T-helper 1 cell (primary cell): ENCODE measurements at places on chromosomes 3 and 15.

GRCh38 chr3:107674371-107674770 is 151.6 kb downstream of the BBX start:
- DNase-seq: no peak

DNA sequence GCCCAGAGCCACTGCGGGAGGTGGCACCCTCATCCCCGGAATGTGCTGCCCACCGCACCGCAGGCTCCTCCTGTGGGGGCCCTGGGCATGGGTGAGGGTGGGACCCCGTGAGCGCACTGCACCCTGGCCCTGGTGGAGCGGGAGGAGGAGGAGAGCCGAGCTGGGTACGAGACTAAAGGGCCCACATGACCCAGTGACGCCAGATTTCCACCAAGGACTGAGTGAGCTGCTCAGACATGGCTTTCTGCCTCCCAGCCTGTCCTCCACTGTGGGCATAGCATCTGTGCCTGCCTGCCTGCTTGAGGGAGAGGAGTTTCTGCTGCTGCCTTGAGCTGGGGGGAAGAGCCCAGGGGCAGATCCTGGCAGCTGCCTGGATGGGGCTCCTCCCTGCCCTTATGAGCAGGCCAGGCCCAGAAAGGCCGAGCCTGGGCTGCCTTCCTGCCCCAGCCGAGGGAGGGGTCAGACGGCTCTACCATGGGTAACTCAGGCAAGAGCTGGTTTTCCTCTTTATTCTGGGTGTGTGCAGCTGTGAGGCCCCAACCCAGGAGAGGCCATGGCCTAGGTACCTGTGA is 88.4 kb downstream of the VGLL4 start:
- DNase-seq: no peak

DNA sequence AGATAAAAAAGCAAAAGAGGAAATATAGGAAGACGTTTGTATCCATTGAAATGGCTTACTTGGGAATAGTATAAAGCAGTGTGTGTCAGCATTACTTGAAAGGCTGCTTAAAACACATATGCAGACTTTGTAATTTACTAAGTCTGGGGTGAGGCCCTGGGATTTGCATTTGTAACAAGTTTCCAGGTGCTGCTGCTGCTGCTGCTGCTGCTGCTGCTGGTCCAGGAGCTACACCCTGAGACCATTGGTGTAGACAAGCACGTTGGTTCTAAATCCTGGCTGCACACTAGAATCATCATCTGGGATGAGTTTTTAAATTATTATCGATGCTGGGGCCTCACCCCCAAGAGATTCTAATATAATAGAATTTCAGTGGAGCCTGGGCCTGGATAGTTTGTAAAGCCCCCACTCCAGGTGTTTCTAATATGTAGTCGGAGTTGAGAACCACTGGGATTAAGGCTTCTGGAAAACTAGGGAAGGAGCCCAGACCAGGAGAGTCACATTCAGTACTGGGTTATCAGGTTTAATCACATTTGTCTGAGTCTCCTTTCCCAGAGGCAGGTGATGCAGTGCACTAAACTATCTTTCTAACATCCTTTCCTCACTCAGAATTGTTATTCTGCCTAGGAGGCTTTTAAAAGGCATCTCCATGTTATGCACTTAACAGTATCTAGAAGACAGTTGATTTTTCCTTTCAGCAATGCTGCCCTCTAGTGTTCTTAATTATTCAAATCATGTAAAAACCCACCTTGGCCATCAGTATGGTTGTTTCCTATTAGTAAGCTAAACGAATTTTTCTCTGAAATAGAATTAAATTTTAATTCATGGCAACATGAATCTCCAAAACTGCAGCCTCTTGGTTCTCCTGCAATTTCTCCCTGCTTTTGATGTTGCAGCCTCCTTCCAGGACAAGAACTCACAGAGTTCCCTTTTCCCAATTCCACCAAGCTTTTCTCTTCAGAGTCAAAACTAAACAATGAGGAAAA is 45.4 kb downstream of the SSR3 start:
- DNase-seq: peak; percentile 68

- no peak for DNase-seq
Observed at GRCh38 chr3:125110016-125110875, 54.4 kb upstream of the HEG1 start.

DNA sequence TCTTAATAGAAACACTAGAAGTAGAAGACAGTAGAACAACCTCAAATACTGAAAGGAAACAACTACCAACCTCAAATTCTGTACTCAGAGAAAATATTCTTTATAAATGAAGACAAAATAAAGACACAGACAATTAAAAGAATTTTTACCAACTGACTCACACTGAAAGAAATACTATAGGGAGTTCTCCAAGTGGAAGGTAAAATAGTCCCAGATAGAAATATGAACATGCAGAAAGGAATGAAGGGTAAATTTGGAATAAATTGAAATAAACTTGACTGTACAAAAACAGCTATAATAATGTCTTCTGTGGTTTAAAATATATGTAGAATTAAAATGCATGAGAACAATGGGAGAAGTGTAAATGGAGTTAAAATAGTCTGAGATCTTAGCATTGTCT is 36.7 kb upstream of the CCDC174 start:
- no peak for DNase-seq

DNA sequence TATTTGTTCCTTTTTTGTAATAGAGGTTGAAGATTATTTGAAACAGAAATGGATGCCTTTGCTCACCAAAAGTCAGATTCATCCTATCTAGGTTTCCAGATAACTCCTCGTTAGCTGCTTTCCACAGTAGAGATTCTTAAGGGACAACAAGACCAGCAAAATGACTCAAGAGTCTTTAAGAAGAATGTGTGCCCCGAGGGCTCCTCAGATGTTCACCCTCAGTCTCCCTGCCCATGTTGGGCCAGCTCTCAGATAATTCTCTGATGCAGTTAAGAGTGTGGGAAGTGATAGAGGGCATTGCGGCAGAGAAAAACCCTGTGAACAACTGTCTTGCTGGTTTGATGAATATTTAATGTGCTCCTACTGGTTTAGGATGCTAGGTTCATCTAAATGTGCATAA is 251.1 kb downstream of the PTPRG start:
- DNase-seq: no peak

- DNase-seq: no peak
Observed at GRCh38 chr15:64502151-64502550, 41.8 kb downstream of the ZNF609 start.
